ENCODE measurements at places on chromosomes 7 and 10.

- no peak for DNase-seq
These were observed 319.0 kb downstream of the PLXNA4 start for GRCh38 chr7:132257253-132257652.

- no peak for DNase-seq
These were observed 71.0 kb upstream of the ADAM12 start for GRCh38 chr10:126459032-126459831.

DNA sequence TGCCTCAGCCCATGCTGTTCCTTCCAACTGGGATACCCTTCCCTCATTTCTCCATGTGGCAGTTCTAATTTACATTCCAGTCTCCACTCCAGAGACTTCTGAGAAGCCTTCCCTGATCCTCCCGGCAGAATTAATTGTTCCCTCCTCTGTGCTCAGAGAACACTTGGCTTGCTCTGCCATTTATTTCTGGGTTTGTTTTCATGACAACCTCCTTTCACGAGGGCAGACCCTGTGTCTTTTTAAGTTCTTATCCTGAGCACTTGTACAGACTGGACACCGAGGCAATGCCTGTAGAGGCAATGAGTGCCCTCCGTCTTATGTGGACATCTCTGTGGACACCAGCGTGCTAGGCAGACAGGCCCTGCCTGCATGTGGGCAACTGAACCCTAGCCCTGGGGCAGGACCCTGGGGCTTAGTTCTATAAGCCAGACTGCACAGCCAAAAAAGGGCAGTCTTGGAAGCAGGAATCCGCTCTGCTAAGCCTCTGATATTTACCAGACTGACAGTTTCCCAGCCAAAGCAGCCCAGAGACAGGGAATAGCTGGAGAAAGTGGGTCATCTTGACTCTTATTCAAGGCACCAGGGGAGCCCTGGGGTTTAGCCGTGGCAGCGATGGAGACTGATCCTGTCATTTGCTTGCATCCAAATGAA lies 474.0 kb downstream of the RPS24 start:
- no peak for DNase-seq

- no peak for DNase-seq
These were observed 818.3 kb downstream of the MAGI2 start for GRCh38 chr7:78635026-78635793.

GRCh38 chr10:48879451-48879850 lies 60.2 kb downstream of the LRRC18 start:
- DNase-seq = no peak

DNA sequence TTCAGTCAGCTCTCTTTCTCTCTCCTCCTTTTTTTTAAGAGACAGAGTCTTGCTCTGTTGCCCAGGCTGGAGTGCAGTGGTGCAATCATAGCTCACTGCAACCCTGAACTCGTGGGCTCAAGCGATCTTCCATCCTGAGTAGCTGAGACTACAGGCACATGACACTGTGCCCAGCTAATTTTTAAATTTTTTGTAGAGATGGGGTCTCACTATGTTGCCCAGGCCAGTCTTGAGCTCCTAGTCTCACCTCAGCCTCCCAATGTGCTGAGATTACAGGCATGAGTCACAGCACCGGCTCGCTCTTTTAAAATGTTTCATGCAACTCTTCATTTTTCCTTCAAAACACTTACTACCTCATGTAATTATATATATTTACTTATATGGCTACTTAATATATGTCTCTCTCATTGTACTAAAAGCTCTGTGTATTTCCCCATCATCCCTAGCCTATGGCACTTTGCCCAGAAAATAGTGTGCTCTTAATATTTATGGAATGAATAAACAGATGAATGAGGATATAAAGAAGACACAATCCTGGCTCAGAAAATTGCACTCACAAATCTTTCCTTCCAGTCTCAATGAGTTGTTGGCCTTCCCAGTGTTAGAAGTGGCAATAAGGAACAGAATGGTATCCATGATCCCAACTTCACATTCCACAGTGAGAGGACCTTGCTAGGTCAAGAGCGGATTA lies 33.9 kb downstream of the EBLN1 start:
- DNase-seq = no peak

GRCh38 chr10:100479037-100479436 lies 16.2 kb downstream of the WNT8B start:
- DNase-seq = no peak

DNA sequence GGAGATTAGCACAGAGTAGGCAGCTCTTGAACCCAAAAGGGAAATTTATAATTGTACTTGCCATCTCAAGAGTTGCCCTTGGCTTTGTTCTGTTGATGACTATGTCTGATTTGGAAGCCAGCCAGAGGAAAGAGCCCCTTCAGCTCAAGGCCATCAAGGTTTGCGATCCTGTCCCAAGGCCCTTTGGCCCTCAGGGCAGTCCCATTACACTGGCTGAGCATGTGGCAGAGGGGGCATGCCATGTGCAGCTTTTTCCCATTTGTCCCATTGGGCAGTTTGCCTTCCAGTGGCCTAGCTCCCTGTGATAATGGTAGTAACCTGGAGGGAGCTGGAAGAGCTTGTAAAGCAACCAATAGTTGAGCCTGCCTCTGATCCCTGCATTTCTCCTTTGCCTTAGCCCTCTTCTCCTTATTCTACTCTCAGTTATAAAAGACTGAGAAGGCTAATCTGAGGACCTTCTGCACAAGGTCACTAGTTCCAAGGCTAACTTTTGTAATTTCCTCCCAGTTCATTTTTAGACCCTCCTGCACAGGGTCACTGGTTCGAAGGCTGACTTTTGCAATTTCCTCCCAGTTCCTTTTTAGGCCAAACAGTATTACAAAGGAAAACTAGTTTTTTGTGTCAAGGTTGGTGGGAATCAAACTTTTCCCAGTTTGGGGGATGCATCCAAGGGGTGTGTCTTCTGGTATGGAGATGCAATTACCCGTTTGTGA lies 31.0 kb upstream of the ARHGAP12 start:
- no peak for DNase-seq

- no peak for DNase-seq
These were observed 765 bp downstream of the WBP1L start for GRCh38 chr10:102744374-102745051.

DNA sequence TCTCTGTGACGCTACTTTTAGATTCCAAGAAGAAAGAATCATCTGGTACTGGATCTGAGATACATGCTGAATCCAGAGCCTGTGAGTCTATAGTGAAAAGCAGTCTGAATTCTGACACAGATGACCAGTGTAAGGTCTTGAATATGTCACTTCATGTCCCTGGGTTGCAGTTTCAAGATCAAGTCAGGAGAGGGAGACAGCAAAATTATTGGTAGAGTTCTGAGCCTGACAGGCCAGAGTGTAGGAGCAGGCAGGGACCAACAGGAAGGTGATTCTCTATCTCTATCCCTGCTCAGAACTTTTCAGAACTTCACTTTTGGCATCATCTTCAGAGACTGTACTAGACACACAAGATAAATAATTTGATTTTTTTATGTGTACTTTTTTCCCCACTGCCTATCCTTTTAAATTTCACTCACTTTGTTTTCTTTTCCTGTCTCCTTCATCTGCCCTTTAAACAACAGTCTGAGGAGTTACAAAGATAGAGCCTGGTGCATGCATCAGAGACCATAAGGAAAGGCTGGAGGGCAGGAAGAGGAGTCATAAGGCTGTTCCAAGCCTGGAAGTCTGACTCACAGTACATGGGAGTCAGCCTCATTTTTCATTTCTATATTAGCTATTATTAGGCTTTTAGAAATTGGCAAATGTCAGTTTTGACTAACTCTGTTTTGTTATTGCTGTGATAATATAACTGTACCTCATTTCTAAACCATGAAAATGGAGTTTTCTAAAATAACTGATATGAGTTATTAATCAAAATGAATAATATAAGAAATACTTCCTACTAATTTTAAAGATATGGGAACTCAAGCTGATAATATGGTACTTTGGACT lies 120.2 kb upstream of the TMEM229A start:
- DNase-seq = no peak

GRCh38 chr10:59894114-59894513 lies 12.2 kb downstream of the CCDC6 start:
- no peak for DNase-seq

- DNase-seq = no peak
These were observed 48.5 kb downstream of the TAX1BP1 start for GRCh38 chr7:27788437-27788836.

DNA sequence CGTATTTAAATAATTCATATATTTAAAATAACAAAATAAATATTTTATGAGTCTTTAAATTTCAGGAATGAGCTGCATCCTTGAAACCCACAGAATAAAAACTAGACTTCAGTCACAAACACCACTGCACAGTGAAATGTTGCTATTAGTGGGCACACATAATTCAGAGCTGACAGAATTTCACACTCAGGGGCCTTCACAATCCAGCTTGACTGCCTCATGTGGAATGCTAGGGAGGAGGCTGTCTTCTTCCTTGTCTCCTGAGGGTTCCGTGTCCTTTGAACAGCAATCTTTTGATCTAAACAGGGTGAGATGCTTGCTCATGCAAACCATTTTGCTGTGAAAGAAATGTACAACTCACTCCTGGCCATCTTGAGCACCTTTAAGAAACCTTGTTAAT lies 346.7 kb downstream of the CCSER2 start:
- no peak for DNase-seq

- DNase-seq = no peak
These were observed 182.0 kb upstream of the GHITM start for GRCh38 chr10:83957168-83957947.

DNA sequence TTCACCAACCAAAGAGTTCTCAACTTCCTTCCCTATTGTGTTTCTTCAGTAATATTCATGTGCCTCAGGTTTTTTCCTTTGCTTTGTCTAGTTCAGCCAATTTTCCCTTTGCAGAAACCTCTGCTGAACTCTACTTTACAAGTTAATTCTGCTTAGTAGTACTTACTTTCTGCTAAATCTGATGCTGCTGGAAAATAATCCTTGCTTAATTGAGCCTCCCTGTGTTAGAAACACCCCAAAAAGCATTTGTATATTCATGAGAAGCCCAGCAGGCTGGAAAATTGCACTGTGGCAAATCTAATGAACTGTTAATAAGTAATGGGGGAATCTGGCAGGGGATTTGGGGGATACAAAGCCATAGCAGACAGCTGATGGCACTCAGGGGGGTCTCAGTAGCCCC lies 78.5 kb downstream of the CDCA7L start:
- DNase-seq = no peak
